ENCODE measurements at places on chromosomes 2 and 18.

GRCh38 chr2:128344101-128344500, 25.4 kb upstream of the HS6ST1 start:
- no peak for DNase-seq

DNA sequence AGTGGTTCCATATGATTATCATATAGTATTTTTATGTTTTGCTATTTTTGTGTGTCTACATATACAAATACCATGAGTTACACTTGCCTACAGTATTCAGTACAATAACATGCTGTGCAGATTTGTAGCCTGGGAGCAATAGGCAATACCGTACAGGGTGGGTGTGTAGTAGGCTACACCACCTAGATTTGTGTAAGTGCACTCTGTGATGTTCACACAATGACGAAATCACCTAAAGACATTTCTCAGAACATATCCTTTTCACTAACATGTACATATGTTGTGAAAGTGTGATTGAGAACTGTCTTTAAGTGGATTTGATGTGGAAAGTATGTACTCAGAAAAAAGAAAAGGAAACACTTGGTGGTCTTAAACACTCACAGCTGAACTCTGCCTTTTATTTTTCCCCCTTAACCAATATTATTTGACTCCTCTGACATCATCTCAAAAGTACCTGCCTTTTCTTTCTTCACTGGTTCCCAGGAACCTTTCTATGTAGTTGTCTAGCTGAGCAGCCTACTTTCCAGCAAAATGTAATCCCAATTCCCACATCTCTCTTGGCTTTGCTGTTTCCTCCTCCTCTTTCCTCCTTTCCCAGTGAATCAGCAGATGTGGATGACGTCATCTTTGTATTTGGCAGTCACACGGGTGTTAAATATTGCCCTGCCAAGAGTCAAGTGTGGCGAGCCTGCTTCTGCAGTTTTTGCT, 47.7 kb downstream of the OSBPL6 start:
- no peak for DNase-seq

- no peak for DNase-seq
Observed at GRCh38 chr2:98835831-98836385, 100.1 kb downstream of the CRACDL start.

- no peak for DNase-seq
Observed at GRCh38 chr2:129763966-129764365, 215.5 kb upstream of the RAB6C start.

DNA sequence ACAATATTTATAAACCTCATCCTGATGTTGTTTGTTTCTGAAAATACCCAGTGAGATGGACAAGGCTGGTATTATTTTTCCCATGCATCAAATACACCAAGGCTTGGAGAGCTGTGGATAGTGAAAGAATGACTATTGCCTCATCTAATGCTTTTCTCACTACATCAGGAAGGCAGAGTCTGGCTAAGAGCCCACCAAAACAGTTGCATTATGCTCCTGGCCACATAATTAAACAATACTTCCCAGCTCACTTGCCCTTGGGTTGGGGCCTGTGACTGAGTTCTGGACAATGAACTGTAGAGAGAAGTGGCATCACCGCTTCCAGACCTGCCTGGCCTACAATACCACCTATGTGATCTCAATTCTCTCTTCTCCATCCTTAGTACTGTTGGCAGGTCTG, 46.4 kb upstream of the REEP1 start:
- no peak for DNase-seq

DNA sequence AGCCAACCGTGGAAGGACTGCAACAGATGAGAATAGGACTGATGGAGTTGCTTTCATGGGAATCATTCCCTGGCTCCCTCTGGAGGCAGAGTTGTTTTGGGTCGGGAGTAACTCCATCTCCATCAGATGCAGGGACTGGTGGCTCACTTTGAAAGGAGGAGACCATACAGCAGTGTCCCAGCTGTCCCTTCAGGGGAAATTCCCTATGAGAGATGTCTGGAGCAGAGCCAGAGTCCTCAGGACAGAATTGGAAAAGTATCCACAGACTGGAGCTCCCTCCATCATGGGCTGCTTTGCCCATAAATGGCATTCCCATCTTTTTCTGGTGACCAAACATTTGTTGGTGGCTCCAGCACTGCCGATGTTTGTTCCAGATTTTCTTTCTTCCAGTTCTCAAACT, 144.3 kb downstream of the NCK2 start:
- no peak for DNase-seq

GRCh38 chr18:70333316-70333715, 44.5 kb downstream of the SOCS6 start:
- no peak for DNase-seq

- DNase-seq: no peak
Observed at GRCh38 chr2:190805843-190806242, 74.8 kb upstream of the GLS start.

DNA sequence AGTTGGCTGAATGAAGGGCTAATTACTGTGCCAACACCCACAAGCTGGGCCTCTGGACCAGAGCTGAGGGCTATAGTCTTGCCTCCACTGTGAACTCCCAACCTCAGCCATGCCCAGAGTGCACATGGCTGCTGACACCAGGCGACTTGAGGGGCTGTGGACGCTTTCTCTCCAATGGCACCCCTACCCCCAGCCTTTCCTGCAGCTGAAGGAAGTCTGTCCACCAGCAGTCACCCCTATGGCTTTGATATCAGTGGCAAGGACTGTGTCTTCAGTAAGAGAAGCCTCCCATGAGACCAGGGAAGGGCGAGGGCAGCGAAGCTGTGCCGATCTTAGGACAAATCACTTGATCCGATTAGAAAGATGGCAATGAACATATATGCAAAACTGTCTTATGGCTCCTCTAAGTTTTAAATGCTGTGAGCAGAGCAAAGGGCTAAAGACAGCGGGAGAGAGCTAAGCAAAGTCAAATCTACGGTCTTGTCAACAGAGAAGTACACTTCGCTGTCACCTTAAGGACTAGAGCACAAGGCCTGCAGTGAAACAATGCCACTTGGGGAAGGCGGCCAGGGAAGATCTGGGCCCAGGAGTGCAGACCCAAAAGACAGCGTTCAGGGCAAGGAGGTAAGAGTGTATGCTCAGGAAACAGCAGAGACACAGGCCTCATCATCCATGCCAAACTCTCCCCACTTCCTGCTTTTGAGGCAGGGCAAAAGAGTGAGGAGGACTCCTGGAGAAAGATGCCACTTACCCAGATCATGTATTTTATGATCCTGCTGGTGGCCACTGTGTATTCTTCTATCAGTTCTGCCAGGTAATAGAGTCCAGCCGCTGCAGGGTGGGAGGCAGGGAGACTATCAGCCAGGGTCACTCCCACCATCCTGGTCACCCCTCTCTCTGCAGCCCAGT, 1.5 kb downstream of the TEX261 start:
- no peak for DNase-seq

DNA sequence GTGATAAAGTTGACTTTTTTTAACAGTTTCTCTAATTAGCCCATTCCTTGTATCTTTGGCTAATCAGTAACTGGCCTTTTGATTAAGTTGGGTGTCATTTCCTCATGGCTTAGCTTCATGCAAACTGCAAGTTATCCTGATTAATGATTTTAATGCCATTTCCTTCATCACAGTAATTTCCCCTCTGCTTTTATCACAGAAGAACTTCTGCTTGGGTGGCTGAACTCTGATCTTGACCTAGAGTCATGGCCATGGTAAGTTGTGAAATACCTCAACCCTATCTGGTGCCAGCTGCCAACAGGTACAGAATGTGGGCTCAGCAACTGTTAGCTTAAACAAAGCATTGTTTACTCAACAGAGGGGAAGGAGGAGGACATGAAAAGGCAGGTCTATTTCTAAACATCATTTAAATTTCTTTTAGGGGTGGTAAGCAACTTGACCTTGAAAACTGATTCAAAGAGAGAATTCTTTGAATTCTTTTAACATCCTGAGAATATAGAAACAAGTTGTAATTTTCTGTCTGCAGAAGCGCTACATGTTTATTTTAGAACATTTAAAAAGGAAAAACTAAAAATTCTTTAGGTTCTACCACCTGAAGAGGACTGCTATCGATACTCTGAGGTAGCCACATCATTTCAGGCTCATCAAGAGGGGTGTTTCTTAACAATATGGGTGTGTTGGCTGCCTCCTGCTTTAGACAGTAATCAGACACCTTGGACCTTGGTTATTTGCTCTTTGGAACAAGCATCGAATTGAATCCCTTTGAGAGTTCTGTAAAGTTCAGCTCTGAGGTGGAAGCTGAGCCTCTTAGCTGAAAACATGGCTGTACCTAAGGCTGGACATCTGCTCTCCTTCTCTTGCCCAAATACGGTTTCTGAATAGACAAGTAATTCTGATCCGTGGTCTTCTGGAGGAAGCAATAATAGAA, 39.7 kb downstream of the ANXA4 start:
- DNase-seq: no peak

- DNase-seq: no peak
Observed at GRCh38 chr18:22045221-22045918, 124.0 kb upstream of the GATA6 start.

Data from stimulated activated CD8-positive, alpha-beta memory T cell treated with anti-CD3 and anti-CD28 coated beads, Interleukin-2, amount 100 ng/mL, for 48 hours (primary cell).